ENCODE measurements at places on chromosomes 1 and 21.

DNA sequence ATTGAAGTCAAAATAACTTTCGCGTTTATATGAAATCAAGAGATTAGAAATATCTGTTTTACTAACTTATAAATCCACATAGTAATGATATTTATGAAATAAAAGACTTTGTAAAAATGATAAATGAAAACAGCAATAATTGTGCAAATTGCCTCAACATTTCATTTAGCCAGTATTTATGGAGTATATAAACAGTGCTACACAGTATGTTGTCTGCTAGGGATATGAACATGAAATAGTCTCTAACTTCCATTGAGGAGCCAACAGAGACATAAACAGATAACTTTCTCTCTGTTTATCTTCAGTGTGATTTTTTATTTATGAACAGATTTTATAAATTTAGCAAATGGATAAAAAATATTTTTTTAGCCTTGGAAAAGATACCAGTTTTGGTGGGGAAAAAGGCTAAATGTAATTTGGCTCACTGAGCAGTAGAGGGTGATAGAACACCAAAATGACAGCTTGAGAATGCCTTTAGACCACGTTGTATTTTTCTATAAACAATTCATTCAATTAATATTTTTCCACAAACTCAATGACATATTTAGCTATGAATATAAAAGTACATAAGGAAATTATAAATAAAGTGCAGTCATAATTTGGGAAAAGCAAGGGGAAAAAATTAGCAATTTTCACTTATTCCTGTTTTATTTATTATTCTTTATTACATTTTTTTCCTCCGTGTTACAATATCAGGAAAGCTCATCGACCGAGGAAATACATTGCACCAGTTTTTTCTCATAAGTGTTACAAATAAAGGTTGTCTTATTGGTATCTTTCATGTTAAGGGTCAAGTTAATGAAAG, 47.5 kb upstream of the EEIG2 start:
- no peak for DNase-seq

DNA sequence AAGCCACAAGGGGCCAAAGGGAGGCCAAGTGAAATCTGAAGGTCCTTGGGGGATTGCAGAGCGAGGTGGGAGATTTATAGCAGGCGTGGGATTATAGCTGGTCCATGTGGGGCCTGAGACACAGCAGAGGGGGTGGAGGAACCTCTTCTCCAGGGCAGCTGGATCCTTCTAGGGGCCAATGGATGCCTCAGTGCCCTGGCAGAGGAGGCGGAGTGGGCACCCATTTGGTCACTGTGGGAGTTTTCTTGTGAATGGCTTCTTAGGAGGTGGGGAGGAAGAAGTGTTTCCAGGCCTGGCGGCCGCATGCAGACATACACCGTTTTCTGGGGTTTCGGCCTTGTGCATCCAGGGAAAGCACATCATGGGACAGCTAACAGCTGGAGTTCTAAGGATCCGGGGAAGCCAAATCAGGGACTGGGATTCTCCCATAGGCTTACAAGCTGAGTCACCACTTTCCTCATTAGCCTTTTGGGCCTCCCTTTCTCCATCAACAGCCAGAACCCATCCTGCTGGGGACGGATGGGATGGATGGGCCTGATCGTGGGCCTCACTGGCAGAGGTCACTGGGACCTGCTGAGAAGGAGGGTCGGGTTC, 76.5 kb downstream of the RHOU start:
- DNase-seq: no peak

GRCh38 chr1:60948486-60948885, 133.9 kb upstream of the NFIA start:
- no peak for DNase-seq

GRCh38 chr1:107323784-107324183, 182.9 kb downstream of the NTNG1 start:
- no peak for DNase-seq

GRCh38 chr1:156386949-156387869, 18.2 kb downstream of the RHBG start:
- no peak for DNase-seq

GRCh38 chr1:113660088-113660487, 99.2 kb downstream of the PHTF1 start:
- no peak for DNase-seq

DNA sequence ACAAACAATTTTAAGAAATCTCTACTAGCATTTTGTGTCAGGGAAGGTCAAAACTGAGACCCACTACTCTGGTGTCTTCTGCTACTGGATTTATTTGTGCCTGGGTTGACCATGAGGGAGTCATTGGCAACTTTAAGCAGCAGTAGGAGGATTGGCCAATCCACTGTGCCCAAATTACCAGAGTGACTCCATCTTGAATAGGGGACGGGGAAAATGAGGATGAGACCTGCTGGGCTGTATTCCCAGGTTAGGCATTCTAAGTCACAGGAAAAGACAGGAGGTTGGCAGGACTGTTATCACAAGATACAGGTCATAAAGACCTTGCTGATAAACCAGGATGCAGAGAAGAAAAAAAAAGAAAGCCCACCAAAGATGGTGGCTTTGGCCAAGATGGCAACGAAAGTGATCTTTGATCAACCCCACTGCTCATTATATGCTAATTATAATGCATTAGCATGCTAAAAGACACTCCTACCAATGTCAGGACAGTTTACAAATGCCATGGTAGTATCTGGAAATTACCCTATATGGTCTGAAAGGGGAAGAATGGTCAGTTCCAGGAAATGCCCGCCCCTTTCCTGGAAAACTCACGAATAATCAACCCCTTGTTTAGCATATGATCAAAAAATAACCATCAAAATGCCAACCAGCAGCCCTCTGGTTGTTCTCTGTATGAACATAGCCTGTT, 200.9 kb downstream of the LTN1 start:
- DNase-seq: no peak

DNA sequence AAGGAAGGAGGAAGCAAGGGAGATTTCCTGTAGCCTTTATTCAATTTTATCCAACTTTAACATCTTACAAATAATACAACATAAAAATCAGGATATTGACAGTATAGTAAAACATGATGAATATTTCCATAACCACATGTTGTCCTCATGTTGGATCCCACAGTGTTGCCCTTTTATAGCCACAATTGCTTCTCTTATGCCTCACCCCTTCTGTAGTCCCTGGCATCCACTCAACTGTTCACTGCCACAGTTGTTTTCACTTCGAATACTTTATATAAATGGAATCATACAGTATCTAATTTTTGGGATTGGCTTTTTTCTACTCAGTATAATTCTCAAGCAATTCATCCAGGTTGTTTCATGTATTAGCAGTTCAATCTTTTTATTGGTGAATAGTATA, 44.8 kb downstream of the SRSF11 start:
- DNase-seq: no peak

GRCh38 chr1:7177438-7178146, 392.3 kb downstream of the CAMTA1 start:
- no peak for DNase-seq

GRCh38 chr1:26994787-26995517, 1.5 kb downstream of the TRNP1 start:
- DNase-seq: no peak

DNA sequence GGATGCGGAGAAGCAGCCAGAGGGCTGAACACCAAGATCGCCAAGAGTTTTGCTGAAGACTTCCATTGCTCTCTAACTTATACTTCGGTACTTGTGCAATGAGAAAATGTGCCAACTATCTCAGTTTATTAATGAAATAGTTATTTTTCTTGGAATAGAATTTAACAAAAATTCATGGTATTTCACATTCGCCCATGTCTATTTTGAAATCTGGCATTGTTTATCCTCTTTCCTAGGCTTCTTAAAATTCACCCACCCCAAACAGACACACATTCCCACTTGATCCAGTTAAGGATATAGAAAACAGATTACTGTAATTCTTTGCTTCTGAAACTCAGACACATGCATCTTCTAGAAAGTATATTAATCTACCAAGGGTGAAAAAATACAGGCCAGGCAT, 56.3 kb upstream of the ADAMTS5 start:
- no peak for DNase-seq

DNA sequence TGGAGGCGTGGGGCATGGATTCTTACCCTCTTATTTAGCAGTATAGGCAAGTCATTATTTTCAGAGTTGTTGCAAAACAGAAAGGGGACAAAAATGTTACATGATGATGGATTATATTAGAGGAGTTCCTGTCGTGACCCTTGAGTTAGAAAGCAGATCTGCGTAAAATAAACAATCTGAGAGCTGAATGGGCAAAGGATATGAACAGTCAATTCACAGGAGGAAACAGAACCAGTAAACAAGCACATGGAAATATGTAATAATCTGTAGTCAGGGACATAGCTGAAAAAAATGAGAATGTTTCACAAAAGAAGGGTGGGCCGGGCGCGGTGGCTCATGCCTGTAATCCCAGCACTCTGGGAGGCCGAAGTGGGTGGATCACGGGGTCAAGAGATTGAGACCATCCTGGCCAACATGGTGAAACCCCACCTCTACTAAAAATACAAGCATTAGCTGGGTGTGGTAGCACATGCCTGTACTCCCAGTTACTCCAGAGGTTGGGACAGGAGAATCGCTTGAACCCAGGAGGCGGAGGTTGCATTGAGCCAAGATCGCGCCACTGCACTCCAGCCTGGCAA, 20.9 kb downstream of the RCAN1 start:
- DNase-seq: no peak

DNA sequence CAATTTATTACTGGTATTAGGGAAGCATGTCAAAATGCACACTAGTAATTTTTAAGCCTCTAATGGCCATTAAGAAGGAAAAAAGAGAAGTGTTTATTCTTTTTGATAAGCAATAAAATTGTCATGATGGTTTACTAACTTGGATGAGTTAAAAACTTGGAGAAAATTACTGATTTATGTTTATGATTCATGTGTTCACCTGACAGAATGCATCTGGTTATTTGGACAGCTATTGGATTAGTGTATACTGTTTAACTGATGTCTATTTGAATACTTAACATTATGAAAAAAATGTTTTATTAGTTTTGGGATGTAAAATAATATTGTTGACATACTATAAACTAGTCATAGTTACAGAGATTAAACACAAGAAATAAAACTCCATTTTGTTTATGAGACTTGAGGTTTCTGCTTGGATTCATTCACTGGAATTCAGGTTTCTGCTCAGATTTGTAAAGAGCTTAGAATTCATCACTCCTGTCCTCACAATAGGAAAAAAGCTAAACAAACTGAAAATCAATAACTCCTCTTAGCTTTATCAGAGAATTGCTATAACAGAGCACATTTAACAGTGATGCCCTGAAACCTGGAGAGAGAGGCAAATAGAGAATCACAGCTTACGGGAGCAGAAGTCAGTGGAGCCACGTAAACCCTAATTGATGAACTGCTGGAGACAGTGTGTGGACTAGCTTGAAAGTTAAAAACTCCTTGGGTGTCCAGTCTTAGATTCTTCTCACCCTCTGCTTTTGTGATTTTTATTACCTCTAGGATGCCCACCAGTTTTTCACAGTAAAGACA, 56.7 kb downstream of the RALGPS2 start:
- no peak for DNase-seq

DNA sequence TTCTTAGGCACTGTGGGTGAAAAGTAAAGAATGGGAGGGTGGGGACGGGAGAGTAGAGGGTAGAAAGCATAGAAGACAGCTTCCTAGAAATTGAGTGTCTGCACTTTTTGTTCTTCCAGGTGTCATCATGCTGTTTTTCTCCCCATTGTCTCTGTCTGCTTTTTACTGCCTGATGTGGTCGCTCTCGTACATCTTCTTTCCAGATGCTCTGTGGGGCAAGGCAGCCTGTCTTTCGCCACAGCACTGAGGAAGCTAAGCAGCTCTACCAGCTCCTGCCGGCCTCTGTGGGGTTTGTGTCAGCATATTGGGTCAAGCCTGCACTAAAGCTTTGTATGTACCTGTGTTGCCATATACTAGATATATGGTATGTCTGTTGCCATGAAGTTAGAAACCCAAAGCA, 13.2 kb downstream of the TMEM269 start:
- DNase-seq: no peak

DNA sequence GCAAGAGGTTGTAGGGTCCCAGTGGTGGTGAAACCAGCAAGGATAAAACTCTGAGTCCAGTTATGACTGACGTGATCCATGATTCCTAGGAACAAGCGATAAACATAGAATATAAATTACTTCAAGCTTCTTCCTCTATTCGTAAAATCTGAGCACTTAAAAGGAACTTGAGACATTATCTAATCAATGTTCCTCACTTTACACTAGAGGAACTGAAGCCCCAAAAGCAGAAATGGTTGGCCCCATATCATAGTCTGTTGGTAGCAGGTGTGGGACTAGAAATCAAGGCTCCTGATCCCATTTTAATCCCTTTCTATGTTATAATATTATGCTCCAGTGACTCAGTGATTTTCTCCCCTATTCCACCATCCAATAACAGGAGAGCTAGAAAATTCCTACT, 21.9 kb upstream of the MNDA start:
- DNase-seq: no peak

DNA sequence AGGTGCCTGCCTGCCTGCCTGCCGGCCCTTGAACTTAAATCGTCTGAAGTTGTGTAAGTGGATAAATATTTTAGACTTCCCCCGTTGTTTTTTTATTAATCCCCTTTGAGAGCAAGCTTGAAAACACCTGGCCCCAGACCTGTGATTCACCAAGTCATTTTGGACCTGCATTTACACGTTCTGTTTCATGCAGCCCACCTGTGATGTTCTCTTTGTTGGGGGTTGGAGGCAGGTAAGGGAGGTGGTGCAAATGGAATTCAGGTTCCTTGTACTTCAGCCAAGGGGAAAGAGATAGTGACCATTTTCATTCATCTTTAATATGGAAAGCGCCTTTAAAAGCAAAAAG, 1.2 kb downstream of the SLC37A1 start:
- DNase-seq: no peak

DNA sequence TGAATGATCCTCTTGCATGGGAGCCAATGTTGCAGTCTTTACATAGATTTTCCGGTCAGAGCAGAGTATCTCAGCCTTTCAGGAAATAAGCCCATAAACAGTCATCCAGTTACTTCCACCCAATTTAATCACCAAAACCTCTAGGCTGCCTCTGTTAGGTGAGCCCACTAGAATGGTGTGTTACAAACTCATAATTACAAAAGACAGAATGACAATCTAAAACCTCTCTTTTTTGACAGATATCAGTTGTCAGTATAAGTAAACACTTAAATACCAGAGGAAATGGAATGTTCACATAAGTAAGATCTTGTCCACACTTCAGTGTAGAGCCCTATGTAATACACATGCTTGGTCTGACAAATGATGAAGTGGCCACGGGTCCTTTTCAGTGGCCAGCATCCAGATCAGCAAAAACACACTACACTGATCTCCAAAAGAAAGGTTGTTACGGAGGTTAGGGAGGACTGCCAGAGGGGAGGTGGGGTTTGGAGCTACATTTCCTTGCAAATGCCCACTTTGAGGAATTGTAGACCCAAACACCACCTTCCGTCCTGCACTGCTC, 71.3 kb upstream of the FBXO28 start:
- DNase-seq: no peak

GRCh38 chr21:33212159-33212851, 17.4 kb upstream of the IFNAR2 start:
- DNase-seq: no peak

Measured in stimulated activated CD8-positive, alpha-beta memory T cell treated with anti-CD3 and anti-CD28 coated beads, Interleukin-4, amount 100 ng/mL, for 1 hour (primary cell).